Esophagus mucosa (tissue), 1 donor: ENCODE measurements at places on chromosomes 7 and 10. TPM values are rescaled to one million over a fixed set of nuclear protein-coding genes. Genes with fewer than 3 reads are reported as not detected.

GRCh38 chr7:90764848-90765570 is 168.9 kb downstream of the CDK14 start:
- no peak for ATAC-seq

DNA sequence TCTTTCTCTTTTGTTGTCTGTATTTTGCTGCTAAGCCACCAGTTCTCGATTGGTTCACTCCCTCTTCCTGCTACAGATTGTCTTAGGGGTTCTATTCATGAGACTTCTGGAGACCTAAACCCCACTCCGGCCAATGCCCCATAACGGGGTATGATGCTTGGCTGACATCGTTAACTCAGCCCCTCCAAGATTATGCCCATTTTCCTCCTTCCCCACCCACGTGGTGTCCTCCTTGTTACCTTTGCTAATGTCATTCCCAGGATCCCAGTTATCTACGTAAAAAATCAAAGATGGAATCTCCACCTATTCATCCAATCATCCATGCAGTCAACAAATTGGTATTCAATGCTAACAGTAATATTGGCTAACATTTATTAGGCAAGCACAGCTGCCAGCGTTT is 228.3 kb downstream of the CAMK1D start:
- no peak for ATAC-seq

- no peak for ATAC-seq
Observed at GRCh38 chr7:136214356-136214755, 237.2 kb upstream of the MTPN start.

GRCh38 chr7:149284343-149284742 is 22.3 kb downstream of the ZNF783 start:
- no peak for ATAC-seq

- no peak for ATAC-seq
Observed at GRCh38 chr7:77553123-77553522, 16.0 kb downstream of the PTPN12 start.

DNA sequence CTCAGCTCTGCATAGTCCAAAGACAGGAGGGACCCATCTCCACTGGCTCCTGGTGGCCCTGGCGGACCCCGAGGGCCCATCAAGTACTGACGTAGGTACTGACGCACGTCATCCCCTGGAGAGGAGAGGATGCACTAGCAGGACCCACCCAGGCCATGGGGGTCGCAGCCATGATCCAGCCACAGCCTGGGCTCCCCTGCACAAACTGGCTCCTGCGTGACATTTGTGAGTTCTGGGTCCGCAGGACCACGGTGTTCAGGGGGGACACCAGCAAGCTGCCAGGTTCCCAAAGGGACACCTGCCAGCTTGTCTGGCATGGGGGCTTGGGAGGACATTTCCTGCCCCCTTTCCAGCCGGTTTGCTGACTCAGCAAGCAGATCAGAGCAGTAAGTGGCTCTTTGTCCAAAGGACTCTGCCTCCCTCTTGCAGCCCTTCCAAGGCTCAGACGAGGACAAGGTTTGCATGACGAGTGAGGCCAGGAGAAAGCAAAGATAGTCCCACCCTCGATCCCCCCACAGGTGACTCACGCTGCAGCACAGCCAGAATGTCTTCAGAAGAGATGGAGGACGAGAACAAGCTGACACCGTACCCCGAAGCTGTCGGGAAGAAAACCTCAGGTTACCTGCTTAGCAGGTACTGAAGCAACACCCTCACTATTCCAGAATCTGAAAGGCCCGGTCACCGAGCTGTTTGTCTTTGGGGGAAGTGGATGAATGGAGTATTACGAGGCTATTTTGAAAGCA is 49.0 kb downstream of the COL17A1 start:
- no peak for ATAC-seq

GRCh38 chr7:147044941-147045340 is 928.3 kb downstream of the CNTNAP2 start:
- ATAC-seq: no peak

- ATAC-seq: no peak
Observed at GRCh38 chr7:154409703-154410311, 357.6 kb downstream of the DPP6 start.

DNA sequence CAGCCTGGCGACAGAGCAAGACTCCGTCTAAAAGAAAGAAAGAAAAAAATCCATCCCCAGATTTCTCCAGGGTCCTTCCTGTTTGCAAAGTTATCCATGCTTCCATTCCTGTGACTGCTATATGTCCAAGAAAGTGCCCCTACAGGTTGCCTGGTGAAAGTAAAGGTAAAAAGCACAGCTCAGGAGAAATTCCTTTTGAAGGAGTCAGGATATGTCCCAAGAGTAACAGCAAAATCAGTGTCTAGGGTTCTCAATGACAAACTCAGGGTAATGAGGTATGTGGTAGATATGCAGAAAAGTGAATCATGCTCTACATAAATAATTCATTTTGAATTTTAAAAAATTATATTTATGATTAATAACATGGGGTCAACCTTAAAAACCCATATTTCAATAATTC is 91.5 kb downstream of the CTTNBP2 start:
- no peak for ATAC-seq

- peak; percentile 73 for ATAC-seq
Observed at GRCh38 chr10:87505366-87506111, 846 bp downstream of the MINPP1 start.

GRCh38 chr10:71878327-71879034 is 27.4 kb upstream of the PSAP start:
- peak; percentile 36 for ATAC-seq

GRCh38 chr10:72229261-72230251 is 13.5 kb upstream of the ASCC1 start:
- ATAC-seq: no peak

- ATAC-seq: peak; percentile 55
Observed at GRCh38 chr7:135466442-135467206, 43.3 kb downstream of the CNOT4 start.

DNA sequence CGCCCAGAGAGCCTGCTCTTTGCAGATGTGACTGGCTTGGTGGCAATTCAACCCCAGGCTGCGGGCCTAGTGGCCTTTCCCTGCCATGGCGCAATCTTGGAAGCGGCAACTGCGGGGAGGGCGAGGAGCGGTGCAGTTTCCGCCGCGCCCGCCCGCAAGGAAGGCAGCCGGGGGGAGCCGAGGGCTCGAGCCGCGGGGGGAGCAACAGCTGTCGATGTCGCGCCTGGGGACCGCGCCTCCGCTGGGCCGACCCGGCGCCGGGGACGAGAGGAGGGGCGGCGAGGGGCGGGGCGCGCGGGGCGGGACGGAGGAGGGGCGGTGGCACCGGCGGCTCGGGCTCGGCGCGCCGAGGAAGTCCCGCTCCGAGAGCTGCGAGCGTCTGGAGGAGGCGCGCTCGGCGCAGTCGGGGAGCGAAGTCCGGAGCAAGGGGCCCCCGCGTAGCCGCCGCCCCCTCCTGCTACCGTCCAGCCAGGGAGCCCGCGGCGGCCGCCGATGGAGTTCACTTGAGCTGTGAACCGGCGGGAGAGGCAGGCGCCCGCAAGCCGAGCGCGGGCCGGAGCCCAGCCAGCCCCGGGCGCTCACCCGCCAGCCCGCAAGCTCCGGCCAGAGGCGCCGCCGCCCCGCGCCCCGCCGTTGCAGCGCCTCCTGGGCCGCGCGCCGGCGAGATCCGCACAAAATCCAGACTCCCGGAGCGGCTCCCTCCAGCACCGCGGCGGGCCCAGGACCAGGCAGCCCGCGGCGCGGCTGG is 438.1 kb upstream of the GALNT17 start:
- peak; percentile 75 for ATAC-seq

- no peak for ATAC-seq
Observed at GRCh38 chr10:20195076-20195475, 378.8 kb downstream of the PLXDC2 start.

DNA sequence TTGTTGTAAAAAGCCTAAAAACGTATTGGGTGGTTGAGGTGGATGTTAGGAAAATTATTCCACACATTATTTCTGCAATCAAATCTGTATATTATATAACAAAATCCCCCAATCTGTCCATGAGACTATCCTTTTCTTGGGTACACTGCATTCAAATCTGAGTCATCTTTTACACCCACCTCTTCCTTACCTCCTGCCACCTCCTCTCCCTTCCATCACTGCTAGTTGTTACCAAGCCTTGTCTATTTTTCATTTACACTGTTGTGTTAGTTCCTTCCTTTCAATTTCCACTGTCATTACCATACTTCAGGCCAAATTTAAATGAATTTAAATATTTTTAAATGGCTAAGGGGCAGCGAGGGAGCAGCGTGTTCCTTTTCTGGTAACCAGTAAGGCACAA is 83.3 kb downstream of the ITGA8 start:
- ATAC-seq: no peak

DNA sequence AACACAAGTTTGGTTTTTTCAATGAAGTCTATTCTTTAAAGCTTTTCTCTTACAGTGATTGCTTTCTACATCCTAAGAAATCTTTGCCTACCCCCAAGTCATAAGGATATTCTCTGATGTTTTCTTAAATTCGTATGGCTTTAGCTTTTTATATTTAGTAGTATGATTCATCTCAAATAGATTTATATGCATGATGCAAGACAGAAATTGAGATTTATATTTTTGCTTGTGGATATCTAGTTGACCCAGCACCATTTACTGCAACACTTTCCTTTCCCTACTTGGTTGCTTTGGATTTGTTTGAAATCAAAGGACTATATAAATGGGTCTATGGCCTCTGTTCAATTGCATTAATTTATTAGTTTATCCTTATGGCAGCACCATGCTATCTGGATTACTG is 113.9 kb downstream of the ZNF438 start:
- ATAC-seq: no peak

- no peak for ATAC-seq
Observed at GRCh38 chr10:30736685-30737232, 107.2 kb upstream of the LYZL2 start.

DNA sequence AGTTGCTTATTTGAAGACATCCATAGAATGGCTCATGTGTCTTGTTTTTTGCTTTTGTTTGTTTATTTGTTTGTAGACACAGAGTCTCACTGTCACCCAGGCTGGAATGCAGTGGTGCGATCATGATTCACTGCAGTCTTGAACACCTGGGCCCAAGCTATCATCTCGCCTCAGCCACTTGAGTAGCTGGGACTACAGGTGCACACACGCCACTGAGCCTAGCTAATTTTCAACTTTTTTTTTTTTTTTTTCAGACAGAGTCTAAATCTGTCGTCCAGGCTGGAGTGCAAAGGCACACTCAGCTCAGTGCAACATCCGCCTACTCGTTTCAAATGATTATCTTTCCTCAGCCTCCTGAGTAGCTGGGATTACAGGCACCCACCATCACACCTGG is 83.3 kb upstream of the KLF6 start:
- no peak for ATAC-seq

DNA sequence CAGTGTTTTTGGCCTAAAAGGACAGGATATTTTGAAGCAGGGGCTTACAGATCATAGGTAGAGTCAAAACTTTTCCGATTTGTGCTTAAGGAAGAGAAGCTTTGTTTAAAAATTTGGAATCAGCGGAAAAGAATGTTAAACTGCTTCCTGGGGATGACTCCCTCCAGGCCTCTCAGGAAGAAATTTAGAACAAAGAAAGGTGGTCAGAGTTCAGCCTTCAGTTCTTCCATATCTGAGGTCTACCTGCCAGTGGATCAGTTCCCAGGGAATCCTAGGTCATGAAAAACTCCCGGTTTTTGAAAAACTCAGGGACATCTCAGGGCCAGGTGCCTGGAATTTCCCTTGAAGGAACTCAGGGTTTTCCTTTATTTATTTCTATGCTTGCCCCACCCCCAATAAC is 100.3 kb downstream of the MCU start:
- ATAC-seq: no peak

GRCh38 chr7:130841416-130841815 is 107.4 kb upstream of the KLF14 start:
- no peak for ATAC-seq

DNA sequence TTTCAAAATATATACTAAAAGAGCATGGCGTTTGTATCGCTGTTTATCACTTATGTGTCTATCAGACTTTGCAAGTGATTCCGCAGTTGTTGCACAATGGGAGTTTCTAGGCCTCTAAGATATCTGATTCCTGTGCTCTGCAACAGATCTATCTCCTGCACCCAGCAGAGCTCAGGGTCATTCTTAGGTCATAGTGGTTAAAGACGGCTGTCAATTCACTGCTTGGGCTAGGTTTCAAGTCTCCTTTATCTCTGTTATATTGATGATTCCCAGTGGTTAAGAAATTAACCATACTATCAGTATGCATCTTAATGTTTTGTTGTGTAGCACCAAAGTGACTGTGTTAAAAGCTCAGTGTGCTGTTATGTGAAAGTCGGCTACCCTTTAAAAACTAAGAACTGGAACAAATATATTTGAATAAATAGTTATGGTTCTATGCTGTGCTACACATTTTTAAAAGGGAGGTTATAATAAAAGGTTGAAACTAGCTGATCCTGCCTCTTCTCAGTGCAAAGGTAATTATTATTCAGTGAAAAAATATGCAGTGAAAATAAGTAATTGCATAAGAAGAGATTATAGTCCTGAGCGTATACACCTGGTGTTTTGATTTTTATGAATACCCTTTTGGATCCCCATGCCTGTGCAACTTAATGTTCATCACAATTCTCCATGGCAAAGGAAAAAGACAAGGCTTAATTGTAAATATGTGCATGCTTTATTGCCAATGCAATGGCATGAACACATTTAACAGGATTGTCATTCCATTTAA is 24.0 kb downstream of the HOXA1 start:
- ATAC-seq: no peak

DNA sequence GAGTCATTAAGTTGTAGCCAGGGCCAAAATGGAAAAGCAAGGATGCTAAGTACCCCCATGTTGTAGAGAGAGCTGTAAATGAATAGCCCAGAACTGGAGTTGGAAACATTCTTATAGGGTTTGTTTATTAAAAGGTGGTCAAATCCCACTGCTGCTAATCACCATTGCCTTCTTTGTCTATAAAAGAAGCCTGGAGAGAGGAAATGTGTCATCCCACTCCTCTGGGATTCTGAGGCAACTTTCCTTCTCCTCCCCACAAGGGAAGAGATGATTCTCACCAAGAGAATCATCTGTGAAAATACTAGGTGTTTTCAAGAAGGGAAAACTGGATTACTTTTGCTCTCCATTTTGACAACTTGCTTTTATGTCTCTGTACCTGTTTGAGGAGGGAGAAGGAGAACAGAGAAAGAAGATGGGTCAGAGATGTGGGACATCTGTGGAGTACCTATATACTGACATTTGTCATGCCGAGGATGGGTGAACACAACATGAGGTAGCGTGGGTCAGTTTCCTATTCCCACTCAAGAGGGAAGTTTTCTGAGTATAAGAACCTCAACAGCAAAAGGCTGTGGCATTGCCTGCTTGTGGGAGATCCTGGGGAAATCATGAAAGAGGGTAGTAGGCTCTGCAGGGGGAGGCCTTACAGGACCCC is 262.2 kb downstream of the KIF20B start:
- ATAC-seq: no peak

TMEM184A gene
- total RNA-seq: 86.6 TPM

MAGI2 gene
- total RNA-seq: 0.80 TPM

CRTAC1 gene
- 1.5 TPM for total RNA-seq

HOGA1 gene
- total RNA-seq: 1.7 TPM

MYO1G gene
- 1.1 TPM for total RNA-seq

PAX4 gene
- not detected for total RNA-seq

APBB1IP gene
- total RNA-seq: 1.4 TPM

DENND2A gene
- total RNA-seq: 1.0 TPM

DNAJC12 gene
- total RNA-seq: 0.16 TPM

AGBL3 gene
- 0.84 TPM for total RNA-seq

PNLIPRP1 gene
- total RNA-seq: not detected

CYP3A4 gene
- total RNA-seq: 0.24 TPM

CFAP69 gene
- 1.1 TPM for total RNA-seq

GLCCI1 gene
- 2.7 TPM for total RNA-seq

C10orf105 gene
- not detected for total RNA-seq
